RPMI7951 (cell line): ENCODE measurements at places on chromosomes 16 and 17. TPM values are rescaled to one million over a fixed set of nuclear protein-coding genes. Genes with fewer than 3 reads are reported as not detected.
A peak's percentile ranks its signal among the peaks of the same experiment; 100 is the strongest.

GRCh38 chr17:10842658-10843057 is 4.8 kb upstream of the PIRT start:
- DNase-seq: no peak

- DNase-seq: peak; percentile 26
Observed at GRCh38 chr17:1486802-1487695, 5.4 kb downstream of the MYO1C start.

DNA sequence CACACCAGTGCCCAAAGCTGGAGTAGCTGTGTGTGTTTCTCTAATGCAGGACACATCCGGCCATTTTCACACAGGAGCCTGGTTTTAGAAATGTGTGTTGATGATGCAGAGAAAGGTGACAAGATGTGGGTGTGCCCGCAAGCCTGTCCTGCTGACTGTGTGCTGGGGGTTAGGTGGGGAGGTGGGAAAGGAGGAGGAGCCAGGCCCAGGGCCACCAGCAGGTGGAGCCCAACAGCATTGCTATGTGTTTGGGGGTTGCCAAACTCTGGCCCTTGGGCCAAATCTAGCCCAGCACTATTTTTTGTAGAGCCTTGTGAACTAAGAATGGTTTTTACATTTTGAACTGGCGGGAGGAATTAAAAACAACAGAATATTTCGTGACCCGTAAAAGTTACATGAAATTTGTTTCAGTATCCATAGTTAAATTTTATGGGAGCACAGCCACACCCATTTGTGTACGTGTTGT is 61.7 kb upstream of the LGALS9 start:
- no peak for DNase-seq

DNA sequence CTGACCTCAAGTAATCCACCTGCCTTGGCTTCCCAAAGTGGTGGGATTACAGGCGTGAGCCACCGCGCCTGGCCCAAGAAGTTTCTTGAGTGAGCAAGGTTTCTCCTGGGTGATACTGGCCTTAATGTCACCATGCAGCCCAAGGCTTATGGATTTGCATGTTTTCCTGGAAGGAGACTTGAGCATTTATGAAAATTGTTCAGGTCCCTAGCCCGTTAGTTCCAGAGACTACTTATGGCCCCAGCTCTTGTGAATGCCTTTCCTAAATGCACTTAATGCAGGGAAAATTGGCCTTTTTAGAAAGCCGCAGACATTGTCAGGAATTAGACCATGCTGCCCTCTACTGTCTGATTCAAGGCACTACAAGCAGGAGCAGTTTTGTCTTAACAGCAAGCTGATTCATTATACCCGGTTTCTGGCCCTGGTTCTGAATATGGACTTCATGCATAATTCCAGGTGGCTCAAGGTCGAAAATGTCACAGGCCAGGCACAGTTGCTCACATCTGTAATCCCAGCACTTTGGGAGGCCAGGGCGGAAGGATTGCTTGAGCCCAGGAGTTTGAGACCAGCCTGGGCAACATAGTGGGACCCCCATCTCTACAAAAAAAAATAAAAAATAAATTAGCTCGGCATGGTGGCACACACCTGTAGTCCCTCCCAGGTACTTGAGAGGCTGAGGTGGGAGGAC is 91.3 kb downstream of the SNX29 start:
- peak; percentile 71 for DNase-seq

DNA sequence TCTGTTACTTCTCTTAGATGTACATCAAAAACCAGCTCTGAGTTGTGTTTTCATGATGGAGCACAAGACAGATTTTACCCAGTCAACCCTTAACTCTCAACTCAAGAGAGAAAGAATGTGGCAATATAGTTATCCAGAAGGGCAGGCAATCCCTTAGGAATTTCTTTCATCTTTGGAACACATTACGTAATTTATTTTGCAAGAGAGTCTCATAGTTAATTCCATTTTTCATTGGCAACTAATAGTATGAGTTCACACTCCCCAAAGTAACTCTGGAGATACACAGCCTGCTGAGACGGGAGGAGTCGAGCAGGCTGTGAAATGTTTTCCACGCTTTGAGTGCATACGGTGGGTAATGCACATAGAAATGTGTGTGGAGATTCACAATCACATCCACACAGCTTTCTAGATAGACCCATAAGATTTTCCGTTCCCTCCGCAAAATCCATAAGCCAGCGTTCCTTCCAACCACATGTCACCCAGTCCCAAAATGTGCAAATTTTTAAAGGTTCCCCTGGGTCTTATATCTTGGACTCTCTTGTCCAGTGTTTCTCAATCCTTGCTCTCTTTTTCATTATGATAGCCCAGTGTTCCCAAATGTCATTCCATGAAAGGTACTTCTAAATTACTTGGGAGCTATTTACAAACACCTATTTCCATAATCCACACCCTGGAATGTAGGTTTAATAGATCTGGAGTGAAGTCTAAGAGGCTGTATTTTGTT is 8.4 kb upstream of the CDRT4 start:
- no peak for DNase-seq

- no peak for DNase-seq
Observed at GRCh38 chr16:22267764-22268163, 29.4 kb upstream of the POLR3E start.

GRCh38 chr17:5711344-5711743 is 127.0 kb upstream of the NLRP1 start:
- DNase-seq: no peak

- no peak for DNase-seq
Observed at GRCh38 chr16:56411624-56412023, 13.7 kb downstream of the AMFR start.

DNA sequence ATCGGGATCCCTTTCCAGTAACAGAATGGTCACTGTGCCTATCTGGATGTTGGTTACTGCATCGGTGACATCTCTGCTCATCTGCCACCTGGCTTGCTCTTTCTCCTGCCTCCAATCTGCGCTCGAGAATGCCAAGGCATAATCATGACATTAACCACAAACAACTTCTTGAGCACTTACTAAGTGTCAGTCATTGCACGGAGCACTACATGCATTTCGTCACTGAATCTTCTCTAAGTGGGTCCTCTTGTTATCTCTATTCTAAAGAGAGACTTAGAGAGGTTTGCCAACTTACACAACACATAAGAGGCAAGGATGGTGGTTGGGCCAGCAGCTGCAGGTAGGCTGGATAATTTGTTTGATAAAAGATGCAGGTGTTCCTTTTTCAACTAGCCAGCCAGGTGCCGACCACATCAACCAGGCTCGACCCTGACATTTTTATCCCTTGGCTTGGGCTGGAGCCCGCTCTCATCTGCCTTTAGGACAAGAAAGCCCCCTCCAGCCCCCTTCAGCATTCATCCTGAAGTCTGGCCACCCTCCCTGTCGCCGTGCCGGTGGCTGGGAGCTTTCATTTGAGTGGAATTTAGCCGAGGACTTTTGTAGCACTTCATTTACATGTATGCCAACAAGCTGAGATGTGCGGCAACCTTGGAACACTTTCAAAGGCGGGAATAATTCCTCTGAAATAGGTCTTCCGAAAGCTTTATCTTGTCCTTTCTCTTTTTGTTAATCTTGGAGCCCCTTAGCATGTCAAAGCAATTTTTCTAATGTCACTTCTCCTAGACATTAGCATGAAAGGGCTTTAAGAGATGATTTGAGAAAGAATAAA is 89.3 kb upstream of the NKD1 start:
- no peak for DNase-seq

DNA sequence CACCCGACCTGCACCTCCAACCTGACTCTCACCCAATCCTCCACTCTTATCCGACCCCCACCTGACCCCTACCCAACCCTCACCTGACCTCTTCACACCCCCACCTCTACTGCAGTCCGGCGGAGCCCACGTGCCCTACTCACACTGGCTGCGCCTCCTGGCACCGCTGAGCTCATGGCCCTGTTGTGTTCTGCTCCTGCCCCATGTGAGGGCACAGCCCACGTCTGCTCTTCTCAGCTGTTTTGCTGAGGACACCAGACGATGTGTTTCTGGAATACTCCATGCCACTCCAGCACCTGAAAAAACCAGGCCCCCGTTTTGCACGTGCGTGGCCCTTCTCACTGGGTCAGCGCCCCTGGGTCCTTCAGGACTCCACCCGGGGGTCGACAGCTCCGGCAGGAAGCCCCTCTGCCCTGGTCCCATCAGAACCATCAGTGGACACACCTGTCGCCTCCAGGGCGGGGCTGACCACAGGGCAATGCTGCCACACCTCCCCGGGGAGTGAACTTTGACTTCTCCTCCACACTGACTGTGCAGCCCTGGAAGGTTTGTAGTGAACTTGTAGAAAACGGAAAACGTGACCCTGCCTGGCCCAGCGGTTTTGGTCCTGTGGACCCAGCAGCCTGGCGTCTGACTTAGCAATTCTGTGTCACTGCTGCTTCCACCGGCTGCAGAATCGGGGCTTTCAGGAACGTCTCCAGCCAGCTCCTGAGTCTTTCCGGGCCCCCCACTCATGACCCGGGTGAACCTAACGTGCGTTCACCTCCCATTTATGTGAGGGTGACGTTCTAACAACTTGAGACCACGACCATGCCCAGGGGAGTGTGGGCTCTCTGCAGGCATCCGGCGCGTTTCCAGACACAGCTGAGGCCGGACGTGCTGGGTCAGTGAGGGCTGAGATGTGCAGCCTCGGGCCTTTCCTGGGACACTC is 5.7 kb upstream of the RAB40B start:
- DNase-seq: no peak

DNA sequence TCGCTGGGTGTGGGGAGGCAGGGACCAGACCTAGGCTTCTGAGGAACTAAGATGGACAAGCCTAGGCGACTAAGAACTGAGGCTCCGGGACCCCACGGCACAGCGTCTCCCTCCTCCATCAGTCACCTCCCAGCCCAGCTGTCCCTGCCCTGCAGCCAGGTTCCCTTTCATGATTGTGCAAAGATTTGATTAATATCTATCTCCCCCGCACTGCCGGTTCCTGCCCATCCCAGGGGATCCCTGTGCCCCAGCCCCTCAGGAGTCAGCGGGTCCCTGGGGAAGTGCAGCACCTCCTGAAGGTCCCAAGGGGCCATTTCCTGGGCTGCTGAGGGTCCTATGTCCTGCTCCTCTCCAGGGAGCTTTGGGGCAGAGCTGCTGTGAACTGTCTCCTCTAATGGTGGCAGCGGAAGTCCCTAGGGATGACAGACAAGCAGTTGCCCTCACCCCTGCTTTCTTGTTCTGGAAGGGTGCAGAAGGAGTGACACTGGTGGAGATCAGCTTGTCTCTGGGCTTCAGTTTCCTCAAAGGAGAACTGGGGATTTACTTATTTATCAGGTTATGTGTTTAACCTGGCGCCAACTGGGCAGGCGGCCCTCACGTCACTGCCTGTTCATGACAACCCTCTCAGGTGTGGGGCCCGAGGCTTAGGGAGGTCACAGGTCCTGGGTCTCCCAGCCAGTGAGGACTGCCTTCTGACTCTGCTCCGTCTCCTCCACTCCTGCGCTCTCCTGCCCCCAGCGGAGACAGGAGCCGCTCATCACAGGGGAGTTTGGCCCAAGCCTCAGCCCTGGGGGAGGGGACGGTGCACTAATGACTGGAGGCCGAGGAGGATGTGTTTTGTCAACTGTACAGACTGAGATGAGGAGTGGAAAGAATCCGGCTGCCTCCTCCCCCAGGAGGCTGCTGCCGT is 1.9 kb upstream of the C16orf74 start:
- DNase-seq: no peak

DNA sequence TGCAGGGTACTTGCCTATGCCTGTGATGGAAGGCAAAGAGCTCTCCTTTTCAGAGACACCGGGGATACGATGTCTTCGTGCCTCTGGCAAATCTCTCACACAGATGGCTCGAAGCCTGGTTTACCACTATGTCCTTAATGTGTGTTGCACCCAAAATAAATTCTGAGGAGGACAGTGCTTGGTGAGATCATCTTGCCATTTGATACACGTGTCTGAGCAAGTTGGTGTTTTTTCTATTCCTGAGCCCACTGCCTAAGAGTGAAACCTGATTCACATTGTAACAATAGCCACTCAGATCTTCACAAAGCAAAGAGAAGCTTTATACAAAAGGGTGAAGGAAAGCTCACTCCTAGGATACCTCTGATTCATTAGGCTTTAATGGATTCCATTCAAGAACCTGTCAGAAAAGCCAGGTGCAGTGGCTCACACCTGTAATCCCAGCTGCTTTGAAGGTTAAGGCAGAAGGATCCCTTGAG is 33.1 kb upstream of the AKAP1 start:
- DNase-seq: no peak

DNA sequence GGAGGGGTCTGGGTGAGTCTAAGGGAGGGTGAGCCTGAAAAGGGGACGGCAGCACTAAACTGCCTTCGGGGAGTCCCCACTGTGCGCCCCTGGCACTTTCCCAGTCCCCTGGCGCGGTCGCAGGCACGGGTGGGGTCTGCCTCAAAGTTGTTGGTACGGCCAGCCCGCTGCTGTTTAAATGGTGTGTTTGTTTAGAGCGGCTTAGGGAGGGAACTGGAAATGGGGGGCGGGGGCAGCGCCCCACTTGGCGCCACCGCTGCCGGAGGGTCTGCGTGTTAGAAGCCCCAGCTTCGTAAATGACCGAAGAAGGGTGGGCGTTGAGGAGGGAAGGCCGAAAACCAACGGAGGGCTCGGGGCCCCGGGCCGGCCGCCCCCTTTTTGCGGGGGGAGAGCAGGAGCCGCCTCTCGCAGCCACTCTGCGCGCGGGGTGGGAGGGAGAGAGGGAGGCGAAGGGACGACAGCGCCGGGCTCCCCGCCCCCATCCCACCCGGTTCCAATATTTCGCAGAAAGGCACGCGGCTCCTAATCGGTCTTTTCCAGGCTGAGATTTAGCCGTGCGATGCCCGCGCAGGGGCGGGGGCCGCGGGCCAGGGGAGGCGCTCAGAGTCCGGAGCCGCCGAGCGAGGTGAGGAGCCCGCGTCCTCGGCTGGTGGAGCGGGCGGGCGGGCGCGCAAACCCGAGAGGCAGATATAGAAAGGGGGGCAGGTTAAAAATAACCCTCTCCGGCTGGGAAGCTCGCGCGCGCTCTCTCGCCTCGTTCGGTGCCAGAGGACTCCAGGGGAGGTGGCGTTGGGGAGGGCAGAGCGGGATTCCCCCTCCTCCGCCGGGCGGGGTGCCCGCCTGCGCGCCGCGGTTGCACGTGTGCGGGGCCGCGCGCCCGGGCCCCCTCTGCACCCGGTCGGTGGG is 54.9 kb downstream of the SREBF1 start:
- peak; percentile 62 for DNase-seq

The GCGR gene
- not detected in 2 replicates for total RNA-seq

The P3H4 gene
- total RNA-seq: 36.0 and 40.6 TPM in 2 replicates

The SLFN12 gene
- 11.0 and 13.9 TPM in 2 replicates for total RNA-seq

The TBX2 gene
- total RNA-seq: 20.9 and 24.9 TPM in 2 replicates

The FASN gene
- total RNA-seq: 26.4 and 28.7 TPM in 2 replicates
